ENCODE measurements at places on chromosomes 2 and 18.

DNA sequence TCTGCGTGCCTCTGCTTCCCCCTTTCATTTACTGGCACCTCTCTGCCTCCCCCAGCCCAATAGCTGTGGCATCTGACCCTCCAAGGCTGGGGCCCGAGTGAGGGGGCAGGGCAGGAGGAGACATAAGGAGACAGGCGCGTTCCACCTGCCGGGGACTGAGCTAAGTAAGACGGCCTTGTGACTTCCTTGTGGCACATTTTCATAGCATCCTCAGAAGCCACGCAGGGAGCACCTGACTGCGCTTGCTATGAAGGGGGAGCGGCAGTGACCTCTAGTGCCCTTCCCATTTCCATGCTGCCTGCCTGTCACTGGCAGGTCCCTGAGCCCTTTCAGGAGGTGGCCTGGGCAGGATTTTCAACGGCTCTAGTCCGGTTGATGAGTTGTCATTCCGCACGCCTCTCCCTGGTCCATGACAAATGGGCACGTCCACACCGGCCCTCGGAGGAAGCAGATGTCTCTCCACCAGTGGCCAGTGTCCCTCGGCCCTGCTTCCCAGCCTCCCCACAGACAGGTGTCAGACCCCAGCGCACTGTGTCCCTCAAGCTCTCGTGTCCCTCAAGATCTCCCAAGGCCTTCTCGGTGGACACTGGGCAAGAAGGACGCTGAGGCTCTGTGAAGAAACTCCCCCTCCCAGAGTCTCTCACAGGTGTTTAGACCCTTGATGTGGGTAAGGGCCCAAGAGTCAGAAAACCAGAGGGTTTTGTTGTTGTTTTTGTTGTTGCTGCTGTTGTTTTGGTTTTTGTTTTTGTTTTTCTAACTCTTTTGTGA lies 42.7 kb downstream of the CYP26B1 start:
- DNase-seq, result no peak

DNA sequence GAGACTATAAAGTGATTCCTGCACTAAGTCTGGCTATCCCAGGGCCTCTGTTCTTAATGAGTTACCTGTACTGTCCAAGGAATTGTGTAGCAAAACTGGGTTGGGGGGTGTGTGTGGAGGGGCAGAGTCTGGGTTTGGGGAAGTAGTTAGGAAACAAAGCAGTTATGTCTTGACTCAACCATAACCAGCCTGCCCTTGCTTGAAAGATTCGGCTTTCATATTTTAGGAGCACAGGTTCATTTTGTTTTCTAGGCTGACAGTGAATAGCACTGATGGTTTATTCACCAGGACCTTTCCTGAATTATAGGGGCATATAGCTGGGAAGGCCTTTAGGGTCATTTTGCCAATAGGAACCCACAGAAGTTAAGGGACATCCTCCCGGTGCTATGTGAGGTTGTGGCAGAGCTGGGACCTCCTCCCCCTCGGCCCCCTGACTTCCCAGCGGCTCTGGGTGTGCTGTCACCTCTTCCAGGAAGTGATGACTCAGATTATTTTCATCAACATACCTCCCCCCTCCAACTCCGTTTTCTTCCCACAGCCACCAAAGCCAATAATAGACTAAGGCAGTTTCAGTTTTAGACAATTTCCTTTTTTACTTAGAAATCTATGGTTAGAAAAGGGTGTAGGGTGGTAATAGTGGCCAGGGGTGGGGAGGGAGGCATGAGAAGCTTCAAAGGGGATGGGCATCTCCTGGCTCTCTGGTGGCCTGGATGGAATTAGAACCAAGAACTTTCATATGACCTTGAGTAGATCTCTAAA lies 44.8 kb downstream of the SETBP1 start:
- no peak for DNase-seq

DNA sequence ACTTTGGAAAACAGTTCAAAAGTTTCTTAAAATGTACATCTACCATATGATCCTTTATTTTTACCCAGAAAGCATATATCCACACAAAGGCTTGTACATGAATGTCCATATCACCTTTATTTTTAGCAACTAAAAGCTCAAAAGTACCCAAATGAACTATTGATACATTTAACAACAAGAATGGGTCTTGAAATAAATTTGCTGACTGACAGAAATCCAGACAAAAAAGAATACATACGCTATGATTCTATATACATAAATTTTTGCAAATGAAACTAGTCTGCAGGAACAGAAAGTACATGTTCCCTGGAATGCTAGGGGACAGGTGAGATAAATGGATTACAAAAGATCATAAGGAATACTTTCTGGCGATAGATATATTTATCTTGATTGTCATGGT lies 96.3 kb upstream of the KYNU start:
- DNase-seq, result no peak

DNA sequence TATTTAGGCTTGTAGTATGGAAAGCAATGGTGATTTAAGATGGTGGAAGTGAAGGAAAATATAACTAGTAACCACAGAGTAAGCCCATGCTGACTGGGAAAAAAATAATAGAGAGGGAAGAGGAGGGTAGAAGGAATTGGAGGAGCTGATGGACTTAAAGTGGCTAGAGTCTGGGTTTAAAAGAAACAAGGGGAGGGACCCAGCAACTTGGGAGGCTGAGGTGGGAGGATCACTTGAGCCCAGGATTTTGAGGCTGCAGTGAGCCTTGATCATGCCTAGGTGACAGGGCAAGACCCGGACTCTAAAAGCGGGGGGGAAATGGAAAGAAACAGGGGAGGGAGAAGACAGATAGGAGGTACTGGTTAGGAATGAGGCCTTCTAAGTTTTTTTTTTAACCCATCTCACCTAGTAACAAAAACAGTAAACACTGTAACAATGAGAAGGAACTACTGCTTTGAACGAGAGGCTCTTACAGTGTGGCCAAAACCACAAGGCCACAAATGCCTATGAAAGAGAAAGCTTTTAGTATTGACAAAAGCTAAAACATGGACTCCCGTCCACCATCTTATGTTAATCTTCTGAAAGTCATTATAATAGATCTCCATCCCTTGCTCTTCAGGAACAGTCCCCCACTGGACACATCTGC lies 26.6 kb downstream of the METTL8 start:
- no peak for DNase-seq

DNA sequence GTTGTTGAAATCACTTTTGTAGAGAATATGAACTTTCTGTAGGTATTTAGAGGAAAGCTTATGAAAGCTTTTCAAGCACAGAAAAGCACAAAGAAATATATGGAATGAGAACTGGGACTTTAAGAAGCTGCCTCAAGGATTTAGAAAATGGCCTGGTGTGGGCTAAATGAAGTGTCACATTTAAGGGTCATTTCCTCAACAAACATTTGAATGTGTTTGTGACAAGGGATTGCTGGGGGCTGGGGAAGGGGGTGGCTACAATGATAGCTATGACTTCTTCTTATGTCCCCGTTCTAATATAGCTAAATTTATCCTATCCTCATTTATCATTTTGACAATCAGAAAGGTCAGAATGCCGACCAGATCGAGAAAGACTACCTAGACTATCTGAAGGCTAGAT lies 69.2 kb downstream of the DLGAP1 start:
- DNase-seq, result no peak

DNA sequence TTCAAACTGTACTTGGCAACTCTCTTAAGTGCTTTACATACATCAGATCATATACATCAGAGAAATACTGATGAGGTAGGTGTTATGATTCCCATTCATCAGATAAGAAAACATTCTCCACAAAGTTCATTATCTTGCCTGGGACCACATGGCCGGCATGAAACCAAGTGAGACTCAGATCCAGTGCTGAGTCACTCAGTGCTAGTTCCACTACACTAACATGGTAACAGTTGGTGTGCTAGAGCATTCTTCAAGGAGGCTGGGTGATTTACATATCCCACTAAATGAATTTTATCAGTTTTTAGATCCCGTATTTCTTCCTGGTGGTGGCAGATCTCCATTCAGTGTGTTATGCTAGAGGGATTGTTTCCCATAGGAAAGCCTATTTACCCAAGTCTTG lies 772.0 kb downstream of the CNTNAP5 start:
- no peak for DNase-seq

- DNase-seq, result no peak
Observed at GRCh38 chr2:159605441-159606178, 10.7 kb downstream of the BAZ2B start.

GRCh38 chr2:71609441-71609840 lies 156.1 kb downstream of the DYSF start:
- no peak for DNase-seq

DNA sequence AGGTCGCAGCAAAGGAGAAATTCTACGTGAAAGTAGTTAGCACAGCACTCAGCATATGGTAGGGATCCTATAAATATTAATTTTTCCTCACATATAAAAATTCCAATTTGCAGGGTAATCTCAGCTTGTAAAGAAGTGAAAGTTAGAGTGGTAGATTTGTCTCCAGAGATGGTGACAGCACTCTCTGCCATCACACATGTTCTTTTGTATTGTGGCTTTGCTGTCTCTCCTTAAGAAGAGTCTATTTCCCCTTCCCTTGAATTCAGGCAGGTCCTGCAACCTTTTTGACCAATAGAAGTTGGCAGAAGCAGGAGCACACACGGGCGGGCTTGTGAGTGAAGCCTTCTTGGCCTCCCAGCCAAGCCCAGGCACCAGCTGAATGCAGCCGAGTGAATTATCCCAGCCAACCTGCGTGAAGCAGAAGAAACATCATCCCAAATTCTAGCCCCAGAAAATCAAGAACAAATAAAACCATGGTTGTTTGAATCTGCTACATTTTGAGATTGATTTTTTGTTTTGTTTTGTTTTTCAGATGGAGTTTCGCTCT lies 107.8 kb upstream of the COPS8 start:
- no peak for DNase-seq

DNA sequence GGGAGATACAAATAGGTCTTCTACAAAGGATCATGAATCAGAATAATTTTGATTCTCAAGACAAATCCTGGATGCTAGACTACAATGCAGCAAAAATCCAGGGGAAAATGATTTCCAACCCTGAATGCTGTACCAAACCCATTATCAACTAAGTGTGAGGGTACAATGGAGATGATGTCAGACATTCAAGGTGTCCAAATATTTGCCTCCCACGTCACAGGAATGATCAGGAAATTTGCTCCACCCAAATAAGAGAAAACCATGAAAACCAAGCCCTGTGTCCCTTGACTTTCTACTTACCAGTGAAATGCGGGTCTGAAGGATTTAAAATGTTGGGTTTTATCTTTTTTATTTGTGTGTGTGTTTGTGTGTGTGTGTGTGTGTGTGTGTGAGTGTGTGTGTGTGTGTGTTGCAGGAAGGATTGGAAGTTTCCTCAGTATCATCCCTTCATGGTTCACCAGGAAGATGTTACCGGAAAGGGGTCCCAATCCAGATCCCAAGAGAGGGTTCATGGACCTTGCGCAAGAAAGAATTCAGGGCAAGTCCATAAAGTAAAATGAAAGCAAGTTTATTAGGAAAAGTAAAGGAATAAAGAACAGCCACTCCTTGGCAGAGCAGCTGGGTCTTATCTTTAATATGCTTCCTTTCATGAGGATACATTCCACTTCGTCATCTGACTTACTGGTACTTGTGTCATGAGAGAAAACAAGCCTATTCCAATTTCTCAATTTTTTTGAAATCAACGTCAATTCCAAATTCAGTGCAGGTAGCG lies 61.1 kb upstream of the ID2 start:
- no peak for DNase-seq

DNA sequence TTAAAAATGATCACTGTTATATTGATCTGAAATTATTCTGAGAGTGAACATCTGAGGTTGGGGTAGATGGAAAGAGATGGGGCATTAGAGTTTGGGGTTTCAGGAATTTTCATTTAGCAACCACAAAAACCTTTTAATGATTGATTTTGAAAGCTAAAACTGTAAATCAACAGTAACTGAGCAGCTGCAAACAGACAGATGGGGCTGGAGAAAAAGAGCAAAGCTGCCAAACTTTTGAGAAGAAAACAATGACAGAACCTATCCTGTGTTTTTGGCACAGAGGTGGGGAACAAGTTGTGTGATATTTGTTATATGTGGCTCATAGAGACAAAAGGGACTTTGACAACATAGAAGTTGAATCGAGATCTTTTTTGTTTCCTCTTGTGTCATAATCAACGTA lies 415.8 kb upstream of the DSEL start:
- no peak for DNase-seq

GRCh38 chr2:71995067-71995665 lies 152.5 kb downstream of the CYP26B1 start:
- DNase-seq, result peak; percentile 48

GRCh38 chr2:3704692-3705091 lies 1.3 kb downstream of the DCDC2C start:
- DNase-seq, result no peak

Data from RKO (cell line).